ENCODE measurements at places on chromosomes 7 and 10. TPM values are rescaled to one million over a fixed set of nuclear protein-coding genes. Genes with fewer than 3 reads are reported as not detected.

CXCL12 gene
- total RNA-seq, result 2.2 TPM

HTRA1 gene
- total RNA-seq, result 1.4 TPM

CBLL1 gene
- 35.6 TPM for total RNA-seq

ARL4A gene
- 12.3 TPM for total RNA-seq

ALOX5 gene
- total RNA-seq, result 8.4 TPM

SLC16A12 gene
- total RNA-seq, result not detected

AS3MT gene
- 8.3 TPM for total RNA-seq

FKBP6 gene
- total RNA-seq, result not detected

GPR37 gene
- total RNA-seq, result 6.3 TPM

GRCh38 chr7:134414109-134414508 lies 44.8 kb downstream of the AKR1B1 start:
- peak; percentile 42 for DNase-seq

DNA sequence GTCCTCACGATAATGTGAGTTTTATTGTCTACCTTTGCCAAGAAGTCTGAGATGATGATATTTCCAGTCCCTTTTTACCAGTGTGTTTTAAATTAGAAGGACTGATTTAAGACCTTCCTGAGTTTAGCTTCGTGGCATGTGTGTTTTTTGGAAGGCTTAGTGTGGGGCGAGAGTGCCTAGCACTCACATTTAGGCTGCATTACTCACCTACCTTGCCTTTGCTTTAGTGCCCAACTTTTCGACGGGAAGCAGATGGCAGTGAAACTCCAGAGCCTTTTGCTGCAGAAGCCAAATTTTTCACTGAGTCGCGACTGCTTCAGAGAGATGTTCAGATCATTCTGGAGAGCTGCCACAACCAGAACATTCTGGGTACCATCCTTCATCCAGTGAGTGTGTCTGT lies 50.9 kb downstream of the SND1 start:
- no peak for DNase-seq

GRCh38 chr7:114554781-114555537 lies 140.3 kb downstream of the FOXP2 start:
- no peak for DNase-seq

DNA sequence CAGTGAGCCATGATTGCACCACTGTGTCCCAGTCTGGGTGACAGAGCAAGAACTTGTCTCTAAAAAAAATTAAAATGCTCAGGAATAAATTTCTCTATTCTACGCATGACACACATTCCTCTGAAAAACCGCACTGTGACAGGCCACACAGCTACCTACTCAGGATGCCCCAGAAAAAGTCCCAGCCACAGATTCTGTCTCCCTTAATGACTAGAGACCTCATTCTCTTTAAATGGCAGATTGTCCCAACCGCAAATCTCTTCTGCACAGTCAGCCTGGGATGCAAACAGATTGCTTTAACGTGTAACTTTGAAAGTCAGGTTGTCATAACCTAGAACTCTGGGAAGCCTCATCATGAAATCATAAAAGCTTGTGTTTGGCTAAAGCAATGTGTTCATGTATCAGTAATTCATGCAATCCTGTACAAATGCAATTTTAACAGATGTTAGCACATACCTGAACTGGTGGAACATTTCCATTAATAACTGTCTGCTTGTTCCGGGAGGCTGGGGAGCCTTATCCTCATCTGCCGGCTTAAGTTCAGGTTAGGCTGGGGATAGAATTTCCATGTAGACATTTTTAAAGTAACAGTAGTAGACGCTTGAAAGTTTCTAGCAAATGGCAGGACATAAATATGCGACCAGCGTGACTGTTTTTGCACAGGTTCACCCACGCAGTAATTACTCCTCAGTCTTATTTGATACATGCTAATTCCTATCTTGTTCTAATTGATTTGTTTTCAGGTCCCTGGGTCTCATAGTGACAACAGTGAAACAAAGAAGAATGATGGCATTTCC lies 26.2 kb upstream of the MSRB2 start:
- no peak for DNase-seq

DNA sequence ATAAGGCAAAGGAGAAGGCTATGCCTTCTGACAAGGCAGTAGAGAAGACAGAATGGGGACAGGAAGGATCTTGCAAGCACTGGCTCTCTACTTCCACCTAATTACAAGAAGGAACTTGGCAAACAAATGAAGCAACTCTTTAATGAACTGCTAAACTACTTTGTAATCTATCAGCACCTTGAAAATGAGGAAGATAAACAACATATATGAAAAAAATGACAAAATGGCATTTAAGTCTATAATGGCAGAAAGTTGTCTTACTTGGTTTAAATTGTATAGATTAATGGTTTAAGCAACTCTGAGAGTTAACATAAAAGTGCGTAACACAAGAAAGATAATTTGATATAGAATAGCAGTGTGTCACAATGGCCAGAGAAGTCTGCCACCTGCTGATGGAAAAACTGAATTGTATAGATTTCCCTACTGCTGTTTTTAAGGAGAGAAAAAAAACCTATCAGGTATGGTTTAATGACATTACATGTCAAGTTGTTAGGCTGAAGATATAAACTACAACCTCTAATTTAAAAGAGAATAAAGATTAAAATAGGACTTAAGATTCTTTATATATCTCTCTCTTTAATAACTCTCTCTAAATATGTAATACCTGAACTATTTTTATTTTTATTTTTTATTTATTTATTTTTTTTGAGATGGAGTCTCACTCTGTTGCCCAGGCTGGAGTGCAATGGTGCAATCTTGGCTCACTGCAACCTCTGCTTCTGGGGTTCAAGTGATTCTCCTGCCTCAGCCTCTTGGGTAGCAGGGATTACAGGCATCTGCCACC lies 11.8 kb downstream of the NT5C3A start:
- DNase-seq, result no peak

GRCh38 chr10:43110338-43111071 lies 27.7 kb upstream of the CSGALNACT2 start:
- peak; percentile 14 for DNase-seq

- DNase-seq, result no peak
Observed at GRCh38 chr7:124557101-124557500, 208.5 kb downstream of the GPR37 start.

- DNase-seq, result no peak
Observed at GRCh38 chr10:104331208-104331838, 6.9 kb downstream of the ITPRIP start.

DNA sequence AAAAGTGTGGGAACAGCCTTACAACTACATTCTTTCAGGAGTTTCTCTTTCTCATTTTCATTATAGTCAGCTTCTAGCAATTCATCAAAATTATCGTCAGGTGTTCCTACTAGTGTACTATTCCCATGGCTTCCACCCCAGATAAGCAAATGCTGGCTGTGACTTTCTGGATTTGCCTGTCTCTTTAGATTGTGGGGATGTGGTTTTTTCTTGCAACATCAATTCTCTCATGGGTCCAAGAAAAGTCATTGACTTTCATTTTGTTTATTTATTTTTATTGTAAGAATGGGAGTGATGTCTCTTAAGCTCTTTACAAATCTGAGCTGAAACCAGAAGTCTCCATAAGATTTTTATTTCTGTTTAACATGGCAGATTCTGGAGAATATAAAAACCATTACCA lies 349.7 kb upstream of the SEMA3C start:
- DNase-seq, result no peak

- no peak for DNase-seq
Observed at GRCh38 chr7:112255388-112255720, 48.9 kb downstream of the ZNF277 start.

- DNase-seq, result no peak
Observed at GRCh38 chr10:68132391-68132790, 23.1 kb downstream of the MYPN start.

- DNase-seq, result no peak
Observed at GRCh38 chr10:61905837-61906561, 4.5 kb downstream of the ARID5B start.

DNA sequence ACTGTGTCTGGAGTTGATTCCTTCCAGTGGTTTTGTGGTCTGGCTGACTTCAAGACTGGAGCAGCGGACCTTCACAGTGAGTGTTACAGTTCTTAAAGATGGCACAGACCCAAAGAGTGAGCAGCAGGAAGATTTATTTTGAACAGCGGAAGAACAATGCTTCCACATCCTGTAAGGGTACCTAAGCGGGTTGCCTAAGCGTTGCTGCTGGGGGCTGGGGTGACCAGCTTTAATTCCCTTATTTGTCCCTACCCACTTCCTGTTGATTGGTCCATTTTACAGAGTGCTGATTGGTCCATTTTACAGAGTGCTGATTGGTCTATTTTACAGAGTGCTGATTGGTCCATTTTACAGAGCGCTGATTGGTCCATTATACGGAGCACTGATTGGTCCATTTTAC lies 13.2 kb downstream of the AKR1B15 start:
- no peak for DNase-seq

DNA sequence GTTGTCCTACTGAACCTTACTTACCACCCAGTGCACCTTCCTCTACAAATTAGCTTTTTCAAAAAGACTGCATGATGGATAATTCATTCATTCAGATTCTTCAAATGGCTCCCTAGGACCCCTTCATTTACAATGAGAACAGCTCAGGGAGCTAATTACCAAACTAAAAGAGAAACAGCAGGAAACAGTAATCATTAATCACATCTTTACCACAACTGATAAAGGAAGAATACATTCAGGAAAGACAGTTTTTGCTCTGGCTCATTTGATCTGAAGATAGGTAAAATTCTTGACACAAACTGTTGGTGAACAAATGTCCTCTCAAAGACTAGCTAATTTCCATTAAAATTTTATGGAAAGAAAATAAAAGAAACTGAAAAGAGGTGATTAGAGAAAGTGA lies 1652.7 kb upstream of the LRRTM3 start:
- no peak for DNase-seq

DNA sequence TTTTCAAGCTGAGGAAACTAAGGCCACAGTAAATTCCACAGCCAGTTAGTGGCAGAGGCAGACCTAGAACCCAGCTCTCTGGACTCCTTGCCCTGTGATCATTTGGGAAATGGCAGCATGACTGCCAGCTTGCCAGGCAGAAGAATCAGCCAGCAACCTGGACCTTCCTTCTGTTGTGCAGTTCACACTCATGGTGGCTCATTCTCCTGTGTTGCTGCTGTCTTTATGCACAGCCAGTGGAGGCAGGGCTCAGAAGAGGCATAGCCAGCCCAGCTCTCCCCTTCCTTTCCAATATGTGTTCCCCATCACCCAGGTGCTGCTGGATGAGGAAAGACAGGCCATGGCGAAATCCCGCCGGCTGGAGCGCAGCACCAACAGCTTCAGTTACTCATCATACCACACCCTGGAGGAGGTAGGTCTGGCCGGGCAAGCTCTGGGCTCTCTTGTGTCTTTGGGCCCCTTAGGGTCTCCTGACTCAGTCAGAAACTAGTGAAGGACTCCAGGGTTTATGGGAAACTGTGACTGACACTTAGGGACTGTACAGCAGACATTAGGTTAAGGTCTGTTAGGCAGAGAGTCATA lies 14.8 kb downstream of the CPA5 start:
- no peak for DNase-seq
